LHCN-M2 (cell line): ENCODE measurements at places on chromosomes 12 and 14. TPM values are rescaled to one million over a fixed set of nuclear protein-coding genes. Genes with fewer than 3 reads are reported as not detected.

DNA sequence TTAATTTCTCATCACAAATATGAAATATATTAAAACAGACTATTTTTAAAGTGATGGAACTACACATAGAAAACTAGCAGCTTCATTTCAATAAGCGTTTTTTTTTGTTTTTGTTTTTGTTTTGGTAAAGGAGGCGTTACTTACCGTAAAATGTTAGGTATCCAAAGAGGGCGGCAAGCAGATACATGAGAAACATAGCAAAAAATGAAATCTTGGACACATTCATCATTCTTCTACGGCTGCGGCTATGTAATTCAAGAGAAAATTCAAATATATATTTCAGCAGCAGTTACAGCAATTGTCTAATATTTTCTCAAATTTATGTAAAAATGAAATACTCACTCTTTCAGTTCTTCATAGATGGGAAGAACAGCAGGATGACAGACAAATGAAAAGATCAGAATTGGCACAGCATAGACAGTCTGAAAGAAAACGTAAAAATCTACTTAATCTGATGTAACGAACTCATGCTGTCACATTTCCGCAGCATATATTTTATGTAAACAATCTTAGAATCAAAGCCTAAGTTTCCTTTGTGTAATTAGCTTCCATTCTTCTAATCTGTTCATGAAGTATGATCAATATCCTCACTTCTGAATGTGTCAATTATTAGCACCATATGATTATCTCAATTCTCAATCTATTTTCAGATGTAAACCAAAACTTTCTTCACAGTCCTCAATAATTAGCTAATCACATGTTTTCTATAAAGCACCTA lies 8.8 kb downstream of the SLC38A2 start:
- no peak for DNase-seq

DNA sequence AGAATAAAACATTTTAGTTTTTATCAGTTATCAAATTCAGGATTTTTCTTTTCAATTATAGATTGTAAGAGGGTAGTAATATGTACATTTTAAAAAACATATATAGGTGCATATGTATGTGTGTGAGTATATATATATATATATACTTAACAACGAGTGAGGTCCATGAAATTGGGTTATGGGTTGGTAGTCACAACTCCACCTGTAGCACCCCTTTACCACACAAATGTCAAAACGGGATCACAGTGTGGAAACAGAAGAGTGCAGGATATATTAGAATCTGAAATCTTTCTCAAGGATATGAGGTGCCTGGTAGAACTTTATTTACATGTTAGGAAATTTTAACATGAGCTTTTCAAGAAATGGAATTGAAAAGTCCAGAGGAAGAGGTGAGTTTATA lies 31.3 kb downstream of the MIA2 start:
- DNase-seq, result peak; percentile 52

- no peak for DNase-seq
Observed at GRCh38 chr12:630656-631632, 32.3 kb downstream of the NINJ2 start.

DNA sequence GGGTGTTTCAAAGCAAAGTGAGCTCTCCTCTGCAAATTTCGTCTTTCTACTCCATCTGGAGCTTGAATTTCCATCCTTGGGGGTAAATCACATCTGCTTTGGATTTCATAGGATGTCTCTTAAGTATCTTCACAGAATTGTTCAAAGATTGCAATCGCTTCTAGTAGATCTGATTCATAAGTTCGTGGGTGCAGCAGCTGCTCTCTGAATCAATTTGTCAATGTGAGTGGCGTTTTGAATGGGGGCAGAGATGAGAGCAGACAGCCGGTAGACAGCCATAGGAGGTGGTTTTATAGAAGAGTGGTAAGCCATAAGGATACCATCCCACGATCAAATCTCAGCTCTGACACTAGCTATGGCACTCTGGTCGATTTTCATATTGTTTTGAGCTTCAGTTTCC lies 146.0 kb upstream of the RPH3A start:
- no peak for DNase-seq

DNA sequence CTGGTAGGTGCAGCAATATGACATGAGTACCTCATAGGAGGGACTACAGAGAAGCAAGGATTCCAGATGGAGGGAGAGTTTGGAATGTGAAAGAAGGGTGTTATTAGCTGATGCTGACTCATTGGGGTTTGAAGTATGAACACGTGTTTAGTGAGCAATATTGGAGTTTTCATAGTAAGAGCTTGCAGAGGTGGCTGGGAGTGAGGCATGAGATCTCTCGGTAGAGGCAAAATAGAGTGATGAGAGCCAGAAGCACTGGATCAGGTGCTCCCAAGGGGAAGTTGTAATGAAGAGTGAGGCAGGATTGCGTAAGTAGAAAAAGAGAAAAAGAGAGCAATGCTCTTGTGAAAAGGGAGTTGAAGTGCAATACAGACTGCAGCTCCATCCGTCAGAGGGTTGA lies 42.1 kb downstream of the MGST1 start:
- DNase-seq, result peak; percentile 79

DNA sequence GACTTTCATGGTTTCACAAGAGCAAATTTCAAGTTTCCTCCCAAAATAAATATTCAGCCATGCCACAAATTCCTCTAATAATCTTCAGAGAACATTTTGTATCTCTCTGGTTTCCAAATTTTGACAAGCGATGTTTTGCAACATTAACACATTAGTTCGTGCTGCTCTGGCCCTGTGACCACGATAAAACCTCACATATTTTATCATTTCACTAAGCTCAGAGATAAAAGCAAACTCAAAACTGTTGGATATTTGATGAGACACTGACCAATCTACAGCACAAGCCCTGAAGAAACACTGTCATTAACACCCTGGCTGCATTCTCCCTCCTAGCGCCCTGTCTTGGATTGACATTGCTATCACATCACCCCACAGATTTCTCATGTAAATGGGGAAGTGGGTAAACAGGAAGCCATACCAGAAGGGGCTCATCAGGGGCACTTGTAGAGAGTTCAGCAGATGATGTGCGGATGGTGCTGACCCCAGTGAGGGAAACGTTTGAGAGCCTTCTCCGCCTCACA lies 264.3 kb downstream of the PRKD1 start:
- DNase-seq, result peak; percentile 84

DNA sequence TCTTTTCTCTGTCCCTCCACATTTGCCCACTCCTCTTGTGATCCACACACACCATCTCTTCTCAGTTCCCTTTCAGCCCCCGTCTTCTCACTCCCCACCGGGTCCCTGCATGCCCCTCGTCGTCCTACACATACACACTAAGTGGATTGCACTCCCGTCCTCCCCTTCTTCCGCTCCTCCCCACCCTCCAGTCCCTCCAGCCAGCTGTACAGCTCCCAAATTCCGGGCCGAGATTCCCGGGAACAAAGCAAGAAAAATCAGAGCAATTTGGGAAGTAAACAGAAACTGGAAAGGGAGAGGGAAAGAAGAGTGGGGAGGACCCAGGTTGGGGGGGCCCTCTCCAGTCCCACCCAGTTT lies 282 bp upstream of the IGFBP6 start:
- DNase-seq, result peak; percentile 36

GRCh38 chr12:53207042-53207441 lies at the start of gene ITGB7:
Gene ITGB7 (minus strand): TSS chr12:53207251. CDS start chr12:53200443, 6,808 bp downstream.
- DNase-seq, result no peak

DNA sequence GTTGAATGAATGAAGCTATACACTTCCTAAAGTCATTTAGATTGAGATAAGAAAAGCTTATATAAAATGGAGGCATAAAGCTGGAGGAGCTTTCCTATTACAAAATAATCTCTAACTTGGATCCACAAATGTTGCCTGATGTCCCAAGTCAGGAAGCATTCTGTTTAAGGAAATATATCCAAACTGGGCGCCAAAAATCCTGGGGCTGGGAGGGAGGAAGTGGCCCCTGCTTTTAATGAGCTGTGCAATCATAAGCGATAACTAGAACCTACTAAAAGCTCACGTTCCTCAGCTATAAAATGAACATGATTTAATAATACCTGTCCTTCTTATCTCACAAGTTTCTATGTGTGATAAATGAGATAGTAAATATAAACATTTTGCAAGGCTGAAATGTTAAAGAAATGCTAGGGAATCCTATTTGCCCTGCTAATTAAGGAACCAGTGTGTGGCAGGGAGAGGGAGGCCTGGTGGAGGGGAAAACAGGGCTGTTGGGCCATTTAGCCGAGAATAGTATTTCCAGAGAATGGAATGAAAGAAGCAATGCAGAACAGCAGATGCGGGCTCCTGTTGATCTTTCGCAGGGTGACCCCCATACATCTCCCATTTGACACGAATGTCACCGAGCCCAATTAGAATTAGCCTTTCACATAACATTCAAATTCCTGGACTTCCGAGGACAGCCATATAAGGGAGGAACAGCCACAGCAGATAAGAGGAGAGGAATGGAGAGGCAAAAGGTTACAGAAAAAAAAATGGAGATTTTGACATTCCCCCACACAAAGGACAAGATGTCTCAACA lies 25.9 kb downstream of the DUSP6 start:
- DNase-seq, result no peak

- DNase-seq, result no peak
Observed at GRCh38 chr12:21987755-21988154, 46.5 kb upstream of the ABCC9 start.

GRCh38 chr12:21815306-21816062 lies 41.0 kb upstream of the KCNJ8 start:
- DNase-seq, result peak; percentile 29

DNA sequence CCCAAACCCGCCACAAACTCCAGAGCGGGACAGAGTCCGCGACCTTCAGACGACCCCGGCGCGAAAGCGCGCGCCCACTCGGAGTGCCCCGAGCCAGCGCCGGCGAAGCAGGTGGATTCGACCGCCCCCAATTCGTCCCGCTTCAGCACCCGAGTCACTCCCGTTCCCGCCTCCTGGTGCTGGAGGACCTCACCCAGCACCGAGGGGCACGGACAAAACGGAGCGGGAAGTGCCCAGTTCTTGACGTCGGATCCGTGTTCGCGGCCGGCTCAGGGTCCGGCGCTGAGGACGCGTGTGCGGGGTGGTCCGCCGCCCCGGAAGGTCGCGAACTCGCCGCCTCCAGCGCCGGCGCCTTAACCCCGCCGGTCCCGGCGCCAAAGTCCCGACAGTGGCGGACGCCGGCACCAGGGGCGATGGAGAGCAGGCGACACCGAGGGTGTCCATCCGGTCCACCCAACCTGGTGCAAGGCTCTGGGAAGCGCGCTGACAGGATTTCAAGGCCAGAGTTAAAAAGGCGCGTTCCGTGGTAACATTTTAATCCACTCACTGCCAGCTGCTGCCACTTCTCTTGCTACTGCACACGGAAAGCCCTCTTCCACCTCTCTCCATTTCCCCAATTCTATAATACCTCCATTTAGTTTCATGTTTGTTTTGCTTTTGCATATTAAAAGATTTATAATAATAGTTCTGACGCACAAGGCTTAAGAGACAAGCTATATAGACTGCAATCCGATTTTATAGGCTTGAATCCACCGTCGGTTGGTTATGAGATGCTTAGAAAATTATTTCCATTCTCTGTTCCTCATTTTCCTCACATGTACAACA lies 240.0 kb upstream of the CPNE8 start:
- no peak for DNase-seq

DNA sequence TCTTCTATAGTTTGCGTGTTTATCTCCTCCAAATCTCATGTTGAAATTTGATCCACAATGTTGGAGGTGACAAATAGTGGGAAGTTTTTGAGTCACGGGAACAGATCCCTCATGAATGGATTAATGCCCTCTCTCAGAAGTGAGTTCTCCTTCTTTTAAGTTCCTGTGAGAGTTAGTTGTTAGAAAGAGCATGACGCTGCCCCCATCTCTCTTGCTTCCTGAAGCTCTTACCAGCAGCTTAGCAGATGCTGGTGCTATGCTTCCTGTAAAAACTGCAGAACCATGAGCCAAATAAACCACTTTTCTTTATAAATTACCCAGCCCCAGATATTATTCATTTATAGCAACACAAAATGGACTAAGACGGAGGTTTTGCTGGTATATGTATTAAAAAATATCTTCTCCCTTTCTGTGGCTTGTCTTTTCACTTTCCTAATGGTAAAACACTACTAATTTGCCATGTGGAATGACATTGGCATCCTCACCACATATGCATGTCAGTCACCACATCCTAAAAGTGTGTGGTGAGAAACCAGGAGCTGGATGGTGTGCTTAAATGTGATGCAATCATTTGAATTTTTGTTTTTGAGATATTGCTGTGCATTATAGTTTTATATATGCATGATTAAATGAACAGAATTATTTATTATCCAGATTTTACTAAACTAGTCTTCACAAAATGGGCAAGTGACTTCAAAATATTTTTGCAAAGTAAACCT lies 449.3 kb downstream of the ADAMTS20 start:
- peak; percentile 12 for DNase-seq

DNA sequence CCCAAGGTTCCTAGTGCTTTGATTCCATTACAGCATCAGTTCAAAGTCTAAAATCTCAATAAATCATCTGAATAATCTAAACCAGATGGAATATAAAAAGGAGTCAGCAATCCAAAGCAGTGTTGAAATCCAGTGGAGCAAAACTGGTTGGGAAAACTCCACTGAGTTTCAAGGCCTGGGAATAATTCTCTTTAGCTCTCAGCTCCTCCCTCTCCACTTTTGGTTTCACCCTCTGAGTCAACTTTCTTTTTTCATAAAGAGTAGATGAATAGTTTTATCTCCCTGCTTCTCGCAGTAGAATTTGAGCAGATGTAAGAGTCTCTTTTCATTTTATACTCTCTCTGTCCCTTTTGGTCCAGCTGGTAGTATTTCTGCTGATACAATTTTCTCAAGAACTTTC lies 338.6 kb downstream of the APAF1 start:
- no peak for DNase-seq

DNA sequence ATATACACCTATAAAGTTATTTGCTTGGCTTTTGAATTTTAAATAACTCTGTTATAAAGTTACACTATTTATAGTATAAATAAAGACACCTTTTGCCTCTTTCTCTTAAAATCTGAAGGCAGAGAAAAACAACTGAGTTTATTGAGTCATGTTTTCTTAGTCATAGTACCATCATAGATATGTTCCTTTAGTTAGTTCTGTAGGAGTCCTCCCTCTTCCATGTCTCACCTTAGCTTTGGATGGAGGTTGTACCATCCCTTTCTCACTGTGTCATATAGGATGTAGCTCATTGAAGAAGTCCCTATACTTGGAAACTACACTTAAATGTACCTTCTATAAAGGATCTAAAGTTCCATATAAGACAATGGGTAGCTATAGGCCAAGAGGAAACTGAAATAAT lies 39.7 kb upstream of the TSPAN8 start:
- DNase-seq, result no peak

SYNDIG1L gene
- total RNA-seq, result not detected in 2 replicates

ZNF84 gene
- total RNA-seq, result 21.8 and 27.7 TPM in 2 replicates

TAS2R42 gene
- not detected in 2 replicates for total RNA-seq

GLIPR1L1 gene
- not detected in 2 replicates for total RNA-seq

ACSM4 gene
- total RNA-seq, result not detected in 2 replicates

SPX gene
- 2.1 and 3.1 TPM in 2 replicates for total RNA-seq

RHEBL1 gene
- 0.90 and 2.9 TPM in 2 replicates for total RNA-seq

AMDHD1 gene
- 0.17 and 0.45 TPM in 2 replicates for total RNA-seq
